IPS DF 6.9 (cell line): ENCODE measurements at places on chromosomes 11 and 22.

GRCh38 chr11:92141159-92141558, 83.5 kb upstream of the FAT3 start:
- H3K4me1 ChIP-seq = no peaks in the 10 kb centered on the region
- no peak overlapping the region for H3K27ac ChIP-seq
- H3K36me3 ChIP-seq = no peaks in the 10 kb centered on the region
- no peak overlapping the region for H3K4me3 ChIP-seq
- H3K27me3 ChIP-seq = no peaks in the 10 kb centered on the region

DNA sequence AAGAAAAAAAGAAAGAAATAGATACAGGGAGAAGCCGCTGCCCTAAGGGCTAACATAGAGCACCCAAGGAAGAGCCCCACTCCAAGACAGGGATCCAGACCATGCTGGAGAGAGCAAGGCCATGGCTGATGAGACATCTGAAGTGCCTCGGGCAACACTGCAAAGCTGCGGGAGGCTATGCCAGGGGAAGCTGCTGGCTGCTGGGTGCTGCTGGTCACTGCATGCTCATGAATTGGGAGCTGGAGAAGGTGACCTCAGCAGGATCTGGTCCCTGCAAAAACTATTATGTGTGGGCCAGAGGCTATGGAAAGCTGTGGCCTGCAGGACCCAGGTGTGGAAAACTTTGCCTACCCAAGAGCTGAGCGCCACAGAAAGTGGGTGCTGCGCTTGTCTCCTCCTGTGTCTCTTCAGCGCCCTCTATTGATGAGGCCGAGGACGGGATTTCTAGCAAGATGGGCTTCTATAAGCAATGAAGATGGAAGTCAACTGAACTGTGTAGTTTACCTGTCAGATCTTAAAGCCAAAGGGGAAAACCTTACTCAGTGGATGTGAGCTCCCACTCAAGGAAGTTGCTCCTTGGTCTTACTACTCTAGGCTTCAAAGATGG, 17.3 kb upstream of the SLC29A2 start:
- no peaks in the 10 kb centered on the region for H3K27me3 ChIP-seq
- H3K36me3 ChIP-seq = no peaks in the 10 kb centered on the region
- no peak overlapping the region for H3K4me3 ChIP-seq
- H3K4me1 ChIP-seq = no peaks in the 10 kb centered on the region
- H3K27ac ChIP-seq = no peak overlapping the region
- no peak for DNase-seq

DNA sequence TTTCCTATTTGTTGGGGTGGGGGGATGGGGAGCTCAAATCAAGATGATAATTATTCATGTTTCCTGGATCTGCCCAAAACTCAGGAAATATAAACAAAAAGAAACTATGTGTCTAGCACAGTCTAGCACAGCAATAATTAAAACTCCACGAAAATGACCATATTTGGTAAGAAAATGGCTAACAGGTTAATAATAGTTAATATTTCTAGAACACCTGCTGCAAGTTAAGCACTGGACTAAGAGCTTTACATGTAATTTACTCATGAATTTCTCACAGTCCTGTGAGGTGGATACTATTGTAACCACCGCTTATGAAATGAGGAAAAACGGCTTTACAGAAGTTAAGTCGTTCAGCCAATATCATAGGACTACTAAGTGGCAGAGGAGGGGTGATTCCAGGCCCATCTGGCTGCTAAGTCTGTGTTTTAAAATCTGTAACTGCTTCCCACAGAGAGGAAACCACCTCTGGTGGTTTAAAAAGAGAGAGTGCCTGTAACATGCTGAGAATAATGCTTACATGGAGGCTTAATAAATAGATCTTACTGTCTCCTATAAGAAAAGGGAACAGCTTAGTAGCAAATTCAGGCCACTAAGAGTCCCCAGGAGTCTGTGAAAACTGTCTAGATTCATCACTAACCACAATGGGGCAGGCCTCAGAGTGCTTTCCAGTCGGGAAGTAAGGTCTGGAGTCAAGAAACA, 11.0 kb upstream of the AMOTL1 start:
- no peaks in the 10 kb centered on the region for H3K27me3 ChIP-seq
- H3K27ac ChIP-seq = no peak overlapping the region
- DNase-seq = no peak

DNA sequence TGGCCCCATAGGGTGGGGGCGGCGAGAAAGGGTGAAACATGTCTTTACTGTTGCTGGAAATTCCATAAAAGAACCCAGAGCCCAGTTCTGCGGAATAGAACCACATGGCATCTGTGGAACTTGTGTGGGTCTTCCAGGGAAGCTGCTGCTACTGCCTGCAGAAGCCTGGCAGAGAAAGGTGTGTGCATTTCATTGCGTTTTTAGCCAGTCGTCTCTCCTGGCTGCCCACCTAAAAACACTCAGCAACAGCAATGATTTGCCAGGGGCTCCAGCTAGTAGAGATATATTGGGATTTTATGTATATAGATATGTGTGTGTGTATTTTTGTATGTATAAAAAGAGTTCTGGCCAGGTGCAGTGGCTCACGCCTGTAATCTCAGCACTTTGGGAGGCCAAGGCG, 127.2 kb upstream of the TBCEL start:
- no peaks in the 10 kb centered on the region for H3K4me1 ChIP-seq
- no peaks in the 10 kb centered on the region for H3K27me3 ChIP-seq
- H3K4me3 ChIP-seq = no peak overlapping the region

DNA sequence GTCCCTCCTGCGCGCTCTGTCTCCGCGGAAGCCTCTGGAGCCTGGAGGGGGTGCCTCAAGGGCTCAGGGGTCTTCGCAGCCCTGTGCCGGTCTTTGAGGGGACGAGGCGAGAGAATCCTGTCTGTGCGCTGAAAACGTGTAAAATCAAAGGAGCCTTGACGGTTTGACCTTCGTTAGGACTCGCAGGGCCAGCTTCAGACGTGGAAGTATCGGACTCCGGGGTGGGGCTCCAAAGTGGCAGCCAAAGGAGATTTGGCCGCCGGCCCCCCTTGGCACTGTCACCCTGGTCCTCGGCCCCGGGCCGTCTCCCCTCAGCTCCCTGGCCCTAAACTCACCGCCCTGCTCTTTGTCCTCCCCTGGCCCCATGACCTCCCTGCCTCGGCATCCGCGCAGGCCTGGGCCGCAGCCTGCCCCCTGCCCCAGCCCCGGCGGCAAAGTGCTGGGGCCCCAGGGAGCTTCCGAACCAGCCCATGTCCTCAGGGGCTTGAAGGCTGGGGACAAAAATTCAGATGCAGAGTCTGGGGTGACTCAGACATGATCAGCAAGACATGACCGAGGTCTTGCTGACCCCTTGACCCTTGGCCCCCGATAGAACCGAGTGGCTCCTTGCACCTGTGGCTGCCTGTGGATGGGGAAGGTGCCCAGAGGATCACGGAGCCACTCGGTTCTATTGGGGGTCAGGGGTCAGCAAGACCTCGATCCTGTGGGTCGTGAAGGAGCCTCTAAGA, 6.9 kb upstream of the PHRF1 start:
- H3K27me3 ChIP-seq = no peaks in the 10 kb centered on the region
- H3K4me3 ChIP-seq = peak overlapping the region; percentile 74; the same call in 1 of the 2 replicates
- peaks cover 15% of the 10 kb centered on the region for H3K4me1 ChIP-seq
- no peak overlapping the region for H3K27ac ChIP-seq
- no peak for DNase-seq
- no peaks in the 10 kb centered on the region for H3K36me3 ChIP-seq

GRCh38 chr22:41620589-41621098, at the start of gene DESI1:
TSS of gene DESI1 (minus strand) at chr22:41621043. CDS start at chr22:41620839, 204 bp downstream.
- no peaks in the 10 kb centered on the region for H3K27me3 ChIP-seq
- H3K4me3 ChIP-seq = peak within 1 kb of the TSS; percentile 93
- peaks cover 2% of the 10 kb centered on the region; the same call in 1 of the 2 replicates for H3K4me1 ChIP-seq
- H3K27ac ChIP-seq = no peak within 1 kb of the TSS
- DNase-seq = no peak
